ENCODE measurements at places on chromosomes 12 and 14.

DNA sequence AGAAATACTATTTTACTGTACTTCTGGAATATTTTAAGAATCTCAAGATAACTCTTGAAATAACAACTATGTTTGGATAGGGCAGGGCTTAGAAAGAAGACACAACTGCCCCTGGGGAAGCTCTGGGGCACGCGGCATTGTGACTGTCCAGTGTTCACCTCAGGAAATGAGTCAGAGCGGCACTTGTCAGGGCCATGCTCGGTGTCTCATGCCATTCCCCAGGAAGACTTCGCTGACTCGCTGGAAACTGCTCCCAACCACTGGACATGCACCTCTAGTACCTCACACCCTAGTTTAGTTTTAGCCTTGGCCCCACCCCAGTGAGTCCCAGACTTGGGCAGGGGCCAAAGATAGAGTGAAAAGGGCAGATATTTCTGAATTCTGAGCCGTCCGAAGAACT is 192.0 kb downstream of the TTC7B start:
- no peak for DNase-seq

- no peak for DNase-seq
These were observed 99.8 kb downstream of the BORCS5 start for GRCh38 chr12:12456637-12457036.

DNA sequence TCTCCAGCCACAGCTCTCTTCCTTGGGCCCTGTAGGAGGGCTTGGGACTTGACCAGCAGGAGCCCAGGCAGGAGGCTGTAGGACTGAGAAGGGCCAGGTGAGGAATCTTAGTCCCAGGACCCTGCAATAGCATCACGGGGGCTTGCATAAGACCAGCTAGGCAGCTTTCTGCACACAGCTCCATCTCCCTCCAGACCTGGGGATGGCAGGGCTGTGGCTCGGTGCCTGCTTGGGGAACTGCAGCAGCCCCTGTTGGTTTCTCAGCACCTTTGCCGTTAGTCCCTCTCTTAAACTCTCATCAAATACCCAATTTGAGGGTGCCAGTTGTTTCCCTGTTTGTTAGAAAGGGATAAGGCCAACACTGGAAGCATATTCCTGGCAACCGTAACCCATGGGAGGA is 14.3 kb downstream of the DIO3 start:
- DNase-seq, result no peak

GRCh38 chr12:7844116-7844515 is 28.6 kb downstream of the SLC2A14 start:
- no peak for DNase-seq

GRCh38 chr14:99621948-99622347 is 17.9 kb upstream of the CCDC85C start:
- no peak for DNase-seq

GRCh38 chr12:92297405-92297804 is 151.8 kb upstream of the BTG1 start:
- DNase-seq, result no peak

DNA sequence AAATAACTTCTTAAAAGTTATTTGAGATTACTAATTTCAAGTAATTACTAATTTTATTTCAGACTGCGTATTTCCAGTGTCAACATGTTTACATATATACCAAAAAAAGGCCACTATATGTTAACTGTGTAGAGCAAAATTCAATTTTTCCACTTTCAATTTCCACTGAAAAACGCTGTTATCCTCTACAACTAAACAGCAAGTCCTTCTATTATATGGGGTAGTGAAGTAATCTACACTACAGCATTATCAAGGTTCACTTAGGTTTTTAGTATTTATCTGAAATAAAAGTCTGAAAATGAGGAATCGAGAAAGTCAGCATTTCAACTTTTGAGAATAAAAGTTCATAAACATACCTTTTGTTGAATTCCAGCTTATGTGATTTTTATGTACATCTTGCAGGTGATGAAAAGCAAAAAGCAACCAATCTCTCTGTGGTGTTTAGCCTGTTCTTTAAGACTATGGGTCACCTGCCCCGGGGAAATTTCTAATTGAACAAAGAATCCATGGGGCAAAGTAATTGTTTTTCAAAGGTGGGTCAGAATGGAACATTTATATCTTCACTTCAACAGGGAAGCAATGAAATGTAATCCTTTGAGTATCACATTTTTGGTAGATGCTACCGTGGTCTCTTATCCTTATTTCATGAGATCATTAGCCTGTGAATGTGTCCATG is 3.3 kb downstream of the BTG1 start:
- DNase-seq, result no peak

GRCh38 chr14:49946320-49947141 is 53.6 kb downstream of the ARF6 start:
- DNase-seq, result peak; percentile 57

DNA sequence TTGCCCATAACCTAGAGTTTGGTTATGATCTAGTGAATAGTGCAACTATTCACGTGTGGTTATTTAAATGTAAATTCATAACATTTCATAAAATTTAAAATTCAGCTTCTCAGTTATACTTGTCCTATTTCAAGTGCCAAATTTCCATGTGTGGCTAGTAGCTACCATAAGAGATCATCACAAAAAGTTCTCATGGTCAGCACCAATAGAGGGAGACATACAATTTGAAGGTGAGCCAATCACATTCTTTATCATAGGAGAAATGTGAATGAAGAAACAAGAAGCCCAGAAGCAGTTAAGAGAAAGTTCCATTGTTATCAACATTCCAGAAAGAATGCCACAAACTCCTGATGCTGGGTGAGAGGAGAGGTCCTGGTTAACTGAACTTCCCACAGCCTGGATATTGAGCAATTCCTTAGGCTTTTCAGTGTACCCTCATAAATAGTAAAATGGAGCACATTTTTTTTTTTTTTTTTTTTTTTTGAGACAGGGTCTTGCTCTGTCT is 892.9 kb upstream of the USP15 start:
- DNase-seq, result no peak

DNA sequence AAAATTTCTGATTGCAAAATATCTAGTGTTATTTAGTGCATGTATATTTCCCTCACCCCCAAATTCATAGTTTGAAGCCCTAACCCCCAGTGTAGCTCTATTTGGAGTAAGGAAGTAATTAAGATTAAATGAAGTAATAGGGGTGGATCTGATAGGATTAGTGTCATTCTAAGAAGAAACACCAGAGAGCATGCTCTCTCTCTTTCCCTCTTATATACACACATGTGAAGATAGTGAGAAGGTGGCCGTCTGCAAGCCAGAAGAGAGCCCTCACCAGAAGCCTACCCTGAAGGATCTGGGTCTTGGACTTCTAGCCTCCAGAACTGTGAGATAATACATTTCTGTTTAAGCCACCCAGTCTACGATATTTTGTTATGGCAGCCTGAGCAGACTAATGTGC is 120.3 kb downstream of the TMEM30B start:
- no peak for DNase-seq

DNA sequence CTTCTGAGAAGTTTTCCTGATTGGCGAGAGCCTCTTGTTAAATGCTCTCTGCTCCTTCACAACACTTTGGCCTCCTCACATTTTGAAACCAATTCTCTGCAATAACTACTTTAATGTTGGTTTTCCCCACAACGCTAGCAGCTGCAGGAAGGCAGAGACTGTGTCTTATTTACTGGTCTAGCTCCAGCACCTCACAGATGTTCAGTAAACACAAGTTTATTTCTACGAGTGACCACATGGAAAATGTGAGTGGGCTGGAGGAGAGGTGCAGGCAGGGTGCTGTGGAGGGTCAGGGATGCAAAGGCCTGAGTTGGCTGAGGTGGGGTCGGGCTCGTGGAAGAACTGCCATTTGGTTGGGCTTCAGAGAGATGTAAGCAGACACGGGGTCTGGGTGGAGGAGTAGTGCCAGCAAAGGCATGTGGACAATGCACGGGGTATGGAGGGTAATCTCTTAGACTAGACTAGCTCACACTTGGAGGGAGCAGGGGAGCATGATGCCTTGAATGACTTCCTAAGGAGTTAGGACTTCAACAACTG is 117.4 kb upstream of the RTL1 start:
- DNase-seq, result peak; percentile 9

DNA sequence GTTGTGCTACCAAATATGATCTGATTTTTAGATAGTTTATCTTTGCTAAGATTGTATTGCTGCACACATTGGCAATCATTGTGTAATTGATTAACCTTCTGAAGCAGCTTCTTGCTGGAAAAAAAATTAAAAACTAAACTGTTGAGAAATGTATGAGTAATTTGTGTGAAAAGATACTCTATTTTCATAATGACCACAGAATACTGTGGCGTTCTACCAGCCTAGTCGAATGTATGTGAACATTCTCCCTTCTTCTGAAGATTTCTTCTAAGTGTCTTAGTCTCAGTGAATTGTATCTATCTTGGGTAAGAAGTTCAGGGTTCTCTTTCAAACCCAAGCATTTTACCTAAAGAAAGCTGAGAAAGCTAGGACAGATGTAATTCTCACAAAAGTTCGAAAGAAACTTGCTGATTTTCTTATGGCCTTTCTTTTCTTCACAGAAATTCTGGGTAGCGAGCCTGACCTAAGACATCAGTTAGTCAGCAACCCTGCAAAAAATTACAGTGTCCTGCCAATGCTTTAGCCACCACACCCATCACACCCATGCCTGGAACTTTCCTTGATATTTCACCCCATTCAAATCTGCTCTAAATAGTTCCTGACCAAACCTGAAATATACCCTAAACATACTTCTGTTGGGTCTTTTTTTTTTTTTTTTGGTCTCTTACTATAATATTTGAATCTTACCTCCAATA is 27.1 kb upstream of the C12orf71 start:
- DNase-seq, result no peak

DNA sequence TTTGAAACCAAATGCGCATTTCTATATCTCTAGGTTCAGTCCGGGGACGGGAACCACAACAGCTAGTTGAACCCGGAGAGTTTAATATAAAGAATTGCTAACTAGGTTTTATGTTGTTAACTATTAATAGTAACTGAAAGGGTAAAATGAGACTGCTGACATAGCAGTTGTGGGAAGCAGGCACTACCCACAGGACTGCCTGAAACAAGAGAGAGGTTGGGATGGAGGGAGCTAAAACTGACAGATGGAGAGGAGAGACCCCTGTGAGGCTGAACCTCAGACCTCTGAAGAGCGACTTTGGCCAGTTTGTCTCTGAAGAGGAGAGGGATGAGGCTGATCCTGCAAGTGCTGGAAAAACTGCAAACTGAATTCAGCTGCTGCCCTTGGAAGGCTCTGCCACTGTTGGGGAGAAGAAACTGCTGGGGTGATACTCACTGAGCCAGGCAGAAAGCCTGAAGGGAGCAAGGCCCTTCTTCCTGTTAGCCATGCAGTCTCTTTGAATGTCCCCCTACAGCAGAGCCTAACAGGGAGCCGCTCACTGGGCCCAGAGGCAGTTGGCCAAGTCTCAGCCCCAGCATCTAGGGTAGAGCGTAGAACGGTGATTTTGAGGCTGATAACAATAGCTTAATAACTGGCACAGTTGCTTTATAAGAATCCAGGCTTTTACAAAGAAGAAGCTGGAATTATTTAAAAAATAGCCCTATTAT is 172.2 kb downstream of the NPAS3 start:
- DNase-seq, result no peak

GRCh38 chr12:50923361-50924130 is 28.8 kb upstream of the HIGD1C start:
- DNase-seq, result no peak

DNA sequence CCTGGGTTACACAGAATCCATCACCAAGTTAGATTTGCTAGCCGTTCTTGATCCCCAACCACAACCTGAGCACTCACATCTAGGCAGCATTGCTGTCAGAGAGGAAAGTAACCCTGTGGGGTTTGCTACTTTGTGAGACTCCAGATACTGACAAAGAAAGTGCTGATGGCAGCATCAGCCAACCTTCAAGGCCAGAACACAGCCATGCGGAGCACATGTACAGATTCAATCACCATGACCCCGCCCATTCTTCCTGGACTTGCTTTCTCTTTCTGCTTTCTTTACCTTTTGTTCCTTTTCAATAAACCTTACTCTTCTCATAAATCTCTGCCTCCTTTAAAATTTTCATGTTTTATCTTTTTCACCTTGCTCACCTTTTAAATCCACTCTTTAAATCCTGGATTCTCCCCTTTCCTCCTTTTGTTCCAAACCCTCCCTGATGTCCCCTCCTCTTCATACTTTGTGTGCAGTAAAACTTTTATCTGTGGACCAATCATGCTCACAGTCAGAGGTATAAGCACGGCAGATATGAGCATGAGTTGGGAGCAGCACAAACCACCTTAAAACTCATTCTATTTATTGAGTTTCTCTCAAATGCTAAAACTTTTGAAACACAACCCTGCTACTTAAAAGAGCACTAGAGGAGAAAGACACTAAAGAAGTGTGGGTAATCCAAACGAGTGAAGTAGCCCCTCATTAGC is 21.9 kb upstream of the CERS5 start:
- no peak for DNase-seq

DNA sequence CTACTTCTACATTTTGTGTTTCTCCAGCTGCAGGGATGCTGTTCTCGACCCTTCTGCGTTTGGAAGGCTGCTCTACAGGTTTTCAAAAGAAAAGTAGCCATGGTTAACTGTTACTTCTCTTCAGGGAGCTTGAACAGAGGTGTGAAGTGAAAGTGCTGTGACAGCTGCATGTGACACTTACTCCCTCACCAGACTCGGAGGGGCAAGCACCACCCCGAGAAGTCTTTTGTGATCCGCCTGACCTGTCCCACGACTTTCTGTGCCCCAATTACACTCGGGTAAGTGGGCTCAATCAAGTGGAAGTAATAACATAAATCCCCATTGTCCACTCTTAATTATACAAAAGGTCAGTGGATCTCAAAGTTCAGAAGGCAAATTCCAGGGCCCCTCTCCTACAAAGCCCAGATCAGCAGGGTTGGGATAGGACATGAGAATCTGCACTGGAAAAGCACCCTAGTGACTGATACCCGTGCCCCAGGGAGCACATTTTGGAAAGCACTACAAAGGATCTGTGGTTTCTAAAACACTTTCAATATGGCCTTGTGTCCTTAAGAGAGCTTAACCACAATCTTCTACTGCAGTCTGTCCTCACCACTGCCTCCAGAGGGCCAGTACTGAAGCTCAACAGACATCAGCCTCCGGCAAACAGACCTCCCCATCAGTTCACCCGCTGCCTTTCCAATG is 11.5 kb downstream of the FICD start:
- no peak for DNase-seq

- no peak for DNase-seq
These were observed 8.7 kb upstream of the CYP46A1 start for GRCh38 chr14:99675382-99675835.

- no peak for DNase-seq
These were observed 2.9 kb upstream of the BDKRB1 start for GRCh38 chr14:96252999-96253539.

GRCh38 chr12:6507102-6507998 is 13.4 kb downstream of the NCAPD2 start:
- DNase-seq, result no peak

- no peak for DNase-seq
These were observed 20.5 kb downstream of the BRI3BP start for GRCh38 chr12:125013816-125014442.
